ENCODE measurements at places on chromosomes 6 and 20. TPM values are rescaled to one million over a fixed set of nuclear protein-coding genes. Genes with fewer than 3 reads are reported as not detected.

The TMEM200A gene
- 102 TPM for total RNA-seq

The OVOL2 gene
- not detected for total RNA-seq

The SCRT2 gene
- not detected for total RNA-seq

The DEFB121 gene
- total RNA-seq = not detected

The TMEM170B gene
- 1.9 TPM for total RNA-seq
